ENCODE measurements at places on chromosomes 4 and X.
A peak's percentile ranks its signal among the peaks of the same experiment; 100 is the strongest.

DNA sequence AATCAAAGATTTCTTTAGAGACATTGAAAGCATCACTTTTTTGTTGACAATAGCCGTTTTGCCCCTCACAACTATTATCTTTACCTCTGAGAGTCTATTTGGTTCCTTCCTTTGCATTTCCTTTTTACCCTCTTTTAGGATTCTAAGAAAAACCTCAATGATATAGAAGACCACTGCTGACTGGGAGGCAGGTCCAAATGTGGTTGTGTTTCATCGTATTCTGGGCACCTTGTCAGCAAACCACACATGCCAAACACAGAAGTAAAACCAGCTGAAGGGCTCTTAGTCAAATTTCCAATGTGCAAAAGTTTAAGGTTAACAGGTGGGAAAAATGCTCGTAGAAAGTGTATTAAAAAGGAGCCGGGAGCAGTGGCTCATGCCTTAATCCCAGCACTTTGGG is 5.1 kb upstream of the PRMT9 start:
- no peak for DNase-seq

DNA sequence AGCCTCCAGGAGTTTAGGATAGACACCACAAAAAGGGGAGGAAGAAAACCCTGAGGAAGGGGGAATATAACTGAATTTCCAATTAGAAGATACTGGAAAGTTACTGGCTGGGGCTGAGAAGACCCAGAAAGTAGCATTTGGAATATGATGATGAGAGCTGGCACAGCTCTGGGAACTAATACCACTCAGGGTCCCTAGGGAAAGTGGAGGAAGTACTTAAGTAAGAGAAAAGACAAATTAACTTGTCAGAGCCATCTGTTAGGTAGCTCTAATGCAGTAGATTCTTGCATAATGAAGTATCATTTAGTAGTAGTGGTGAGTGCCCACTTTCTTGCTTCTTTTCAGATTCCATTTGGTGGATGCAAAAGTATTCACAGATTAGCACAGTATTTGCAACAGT is 90.8 kb upstream of the TSPAN5 start:
- DNase-seq: no peak

DNA sequence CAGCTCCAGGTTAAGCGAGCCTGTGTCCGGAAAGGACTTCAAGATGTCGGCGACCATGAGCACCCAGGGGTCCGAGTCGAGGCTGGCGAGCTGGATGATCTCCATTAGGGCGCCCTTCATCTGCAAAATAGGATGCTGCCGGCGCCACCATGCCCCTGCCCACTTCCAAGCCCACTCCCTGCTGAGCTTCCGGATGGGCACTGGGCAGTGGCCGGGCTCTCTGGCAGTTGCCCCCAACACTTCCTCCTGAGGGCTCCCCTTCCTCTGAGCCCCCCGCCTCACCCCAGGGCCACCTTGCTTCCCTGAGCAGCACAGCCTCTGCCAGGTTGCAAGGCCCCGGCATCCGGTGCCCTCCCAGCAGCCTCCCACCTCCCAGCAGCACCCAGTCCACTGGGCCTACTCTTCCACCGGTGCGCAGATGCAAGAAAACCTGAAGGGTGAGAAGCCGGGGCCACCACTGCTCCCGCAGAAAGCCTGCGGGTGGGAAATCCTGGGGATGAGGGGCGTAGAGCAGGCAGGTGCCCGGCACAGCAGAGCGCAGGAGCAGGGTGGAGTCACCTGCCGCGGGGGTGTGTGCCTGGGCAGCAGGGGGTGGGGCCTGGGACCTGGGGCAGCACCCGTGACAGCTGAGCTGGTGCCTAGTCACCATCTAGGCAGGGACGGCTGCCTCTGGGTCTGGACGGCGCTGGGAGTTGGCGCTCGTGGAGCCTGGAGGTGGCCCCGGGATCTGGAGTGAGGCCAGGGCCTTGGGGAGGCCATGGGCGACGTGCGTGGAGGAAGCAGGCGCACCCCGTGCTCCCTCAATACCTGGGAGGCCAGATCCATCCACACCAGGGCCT is 17.0 kb downstream of the NELFA start:
- no peak for DNase-seq

DNA sequence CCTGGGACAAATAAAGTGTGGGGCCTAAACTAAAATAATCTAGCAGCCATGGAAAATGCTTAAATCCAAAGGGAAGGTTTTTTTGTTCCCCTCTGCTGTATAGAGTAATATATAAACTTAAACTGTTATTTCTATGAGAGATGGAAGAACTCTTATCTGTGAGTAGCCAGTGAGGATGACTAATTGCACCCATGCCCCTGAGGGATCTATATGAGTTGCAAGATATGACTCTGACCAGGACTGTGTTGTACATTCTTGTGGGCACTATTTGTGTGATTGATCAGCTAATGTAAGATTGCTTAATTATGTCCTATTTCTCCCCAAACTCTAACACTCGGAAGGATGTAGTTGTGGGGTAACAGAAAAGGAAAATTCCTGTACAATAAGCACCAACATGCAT is 35.2 kb upstream of the AMBN start:
- DNase-seq: no peak

GRCh38 chrX:37796310-37796709 is 16.5 kb downstream of the CYBB start:
- DNase-seq: no peak

DNA sequence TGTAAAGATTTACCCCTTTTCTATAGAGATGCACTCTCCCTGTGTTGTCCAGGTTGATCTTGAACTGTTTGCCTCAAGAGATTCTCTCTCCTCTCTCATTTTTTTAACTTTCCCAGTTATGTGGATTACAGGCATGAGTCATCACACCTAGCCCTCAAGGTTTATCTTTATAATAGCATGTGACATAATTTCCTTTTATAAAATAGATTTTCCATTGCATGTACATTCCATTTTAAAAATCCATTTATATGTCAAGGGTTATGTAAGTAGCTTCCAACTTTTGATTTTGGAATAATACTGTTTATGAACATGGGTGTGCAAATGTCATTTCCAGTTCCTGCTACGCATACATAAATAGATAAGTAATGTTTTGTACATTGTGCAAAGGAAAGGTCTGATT is 20.6 kb downstream of the ZNF721 start:
- DNase-seq: no peak

DNA sequence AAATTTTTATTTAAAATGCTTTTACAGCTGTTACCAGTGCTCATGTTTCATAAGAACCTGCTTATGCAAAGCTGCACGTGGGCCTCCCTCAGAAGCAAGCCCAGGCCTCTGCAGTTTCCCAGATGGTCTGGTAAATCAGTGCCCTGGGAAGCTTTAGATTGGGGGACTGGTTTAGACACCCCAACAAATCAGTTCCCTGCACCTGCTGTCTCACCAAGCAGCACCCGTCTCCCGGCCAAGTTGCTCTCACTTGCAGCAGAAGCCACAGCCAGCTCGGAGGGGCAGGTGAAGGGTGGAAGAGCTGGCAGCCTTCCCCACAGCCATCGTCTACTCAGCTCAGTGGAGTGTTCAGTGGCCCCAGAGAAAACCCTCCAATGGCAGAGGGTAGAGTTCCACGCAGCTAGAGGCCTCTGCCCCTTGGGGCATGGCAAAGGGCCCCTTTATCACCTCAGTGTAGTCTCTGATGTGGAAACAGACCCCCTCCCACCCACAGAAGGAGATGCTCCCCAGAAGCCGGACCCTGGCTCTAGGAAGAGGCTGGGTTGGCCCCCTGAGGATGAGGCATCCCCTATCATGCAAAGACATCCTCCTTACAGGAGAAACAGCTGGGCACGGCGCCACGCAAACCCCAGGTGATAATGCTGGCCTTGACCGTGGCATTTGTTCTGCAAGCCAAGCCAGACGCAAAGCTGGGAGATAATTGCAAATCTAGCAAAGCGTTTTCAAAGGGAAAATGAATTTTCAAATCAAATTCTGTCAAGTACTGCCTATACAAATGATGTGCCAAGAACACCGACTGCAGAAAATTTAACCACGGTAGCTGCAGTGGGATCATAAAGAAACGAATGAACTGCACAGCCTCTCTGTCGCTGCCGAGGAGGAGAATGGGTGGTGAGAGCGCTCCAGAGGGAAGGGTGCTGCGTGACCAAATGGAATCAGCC is 51.9 kb downstream of the ZFYVE28 start:
- no peak for DNase-seq

- peak; percentile 23 for DNase-seq
These were observed 128.1 kb downstream of the LAS1L start for GRCh38 chrX:65406532-65406931.

- DNase-seq: no peak
These were observed 6.9 kb downstream of the CTBP1 start for GRCh38 chr4:1241936-1242505.

- DNase-seq: no peak
These were observed 194.4 kb upstream of the LDB2 start for GRCh38 chr4:17092736-17093437.

- DNase-seq: peak; percentile 78
These were observed 30.6 kb upstream of the IL9R start for GRCh38 chrX:155966876-155967275.

DNA sequence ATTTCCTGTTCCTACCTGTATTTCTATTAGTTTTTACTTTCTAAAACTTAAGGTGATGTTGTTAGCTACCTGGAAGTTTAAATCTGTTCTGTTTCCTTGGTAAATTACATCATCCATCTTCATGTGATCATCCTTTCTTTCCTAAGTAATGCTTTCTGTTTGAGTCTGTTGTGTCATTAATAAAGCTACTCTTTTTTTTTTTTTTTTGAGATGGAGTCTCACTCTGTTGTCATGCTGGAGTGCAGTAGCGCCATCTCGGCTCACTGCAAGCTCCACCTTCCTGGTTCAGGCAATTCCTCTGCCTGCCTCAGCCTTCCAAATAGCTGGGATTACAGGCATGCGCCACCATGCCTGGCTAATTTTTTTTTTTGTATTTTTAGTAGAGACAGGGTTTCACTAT is 73.3 kb downstream of the FIP1L1 start:
- peak; percentile 43 for DNase-seq

DNA sequence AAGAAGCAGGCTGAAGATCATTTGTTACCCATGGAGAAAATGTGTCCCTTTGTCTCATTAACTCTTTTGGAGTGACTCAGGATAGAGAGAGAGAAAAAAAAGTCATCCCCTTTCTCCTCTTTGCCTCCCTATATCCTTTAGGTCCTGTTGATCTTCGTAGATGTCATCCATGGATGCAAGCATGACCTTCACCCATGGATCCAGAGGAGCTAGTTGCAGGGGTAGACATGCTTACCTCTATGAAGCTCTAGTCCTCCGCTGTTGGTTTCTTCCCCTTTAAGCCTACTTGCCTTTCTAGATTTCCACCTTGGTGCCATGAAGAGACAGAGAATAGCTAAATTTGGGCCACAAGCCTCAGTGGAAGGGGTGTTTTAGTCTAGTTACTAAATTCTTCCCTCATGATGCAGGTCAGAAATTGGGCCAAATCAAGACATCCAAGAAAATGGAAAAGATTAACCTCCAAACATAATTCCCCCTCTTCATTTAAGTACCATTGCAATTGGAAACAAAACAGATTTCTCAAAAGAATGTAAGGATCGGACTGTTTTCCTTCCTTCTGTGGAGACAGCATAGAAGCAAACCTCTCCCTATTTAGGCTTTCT is 178.4 kb downstream of the TECRL start:
- peak; percentile 49 for DNase-seq

GRCh38 chr4:141541851-141542250 is 94.5 kb upstream of the IL15 start:
- no peak for DNase-seq

- DNase-seq: no peak
These were observed 31.6 kb upstream of the PPARGC1A start for GRCh38 chr4:23921447-23921845.

DNA sequence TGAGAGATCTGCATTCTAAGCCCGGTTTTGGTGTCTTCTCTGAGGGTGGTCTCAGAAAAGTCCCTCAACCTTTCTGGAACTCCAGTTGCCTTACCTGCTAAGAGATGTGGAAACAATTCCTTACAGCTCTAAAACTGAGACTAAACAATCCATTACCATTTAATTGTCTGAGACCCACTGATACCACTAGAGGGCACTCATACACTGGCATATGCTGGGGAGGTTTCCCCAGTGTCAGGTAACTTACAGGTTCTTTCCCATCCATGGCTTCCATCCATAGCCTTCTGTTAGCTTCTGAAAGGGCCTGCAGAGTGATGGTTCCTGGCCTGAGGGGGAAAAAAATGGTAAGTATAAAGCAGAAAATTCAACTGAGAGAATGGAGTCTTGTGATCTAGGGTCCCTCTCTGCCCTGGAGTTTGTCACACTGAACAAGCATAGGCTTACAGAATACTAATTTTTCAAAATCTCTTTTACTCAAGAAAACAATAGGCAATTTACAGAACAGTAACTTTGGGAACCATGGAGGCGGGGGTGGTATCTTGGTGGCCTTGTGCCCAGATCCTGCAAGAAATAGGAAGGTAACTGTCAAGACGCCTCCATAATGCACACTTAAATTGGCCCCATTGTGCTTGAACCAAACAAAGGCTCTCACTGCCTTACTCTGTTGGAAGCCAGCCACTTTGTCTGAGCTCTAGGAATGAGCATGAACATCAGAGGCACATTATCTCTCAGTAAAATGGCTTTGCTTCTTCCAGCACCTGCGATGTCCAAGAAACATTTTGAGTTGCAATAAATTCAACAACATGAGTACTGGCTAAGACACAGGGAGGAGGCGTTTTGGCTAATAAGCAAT is 236.1 kb downstream of the OPHN1 start:
- peak; percentile 68 for DNase-seq

DNA sequence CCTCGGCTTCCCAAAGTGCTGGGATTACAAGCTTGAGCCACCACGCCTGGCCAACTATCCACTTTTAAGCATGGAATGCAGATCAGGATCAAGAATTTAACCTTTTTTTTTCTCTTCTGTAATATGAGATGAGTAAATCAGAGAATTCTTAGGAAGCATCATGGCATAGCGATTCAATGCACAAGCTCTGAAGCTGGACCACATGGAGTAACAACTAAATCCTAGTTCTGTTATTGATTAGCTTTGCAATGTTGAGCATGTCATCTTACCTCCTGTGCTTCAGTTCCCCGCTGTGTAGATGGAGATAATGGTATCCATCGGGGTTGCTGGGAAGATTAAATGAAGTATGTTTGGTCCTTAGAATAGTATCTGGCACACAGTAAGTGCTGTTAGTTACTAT is 1.9 kb upstream of the SNX25 start:
- DNase-seq: peak; percentile 56

DNA sequence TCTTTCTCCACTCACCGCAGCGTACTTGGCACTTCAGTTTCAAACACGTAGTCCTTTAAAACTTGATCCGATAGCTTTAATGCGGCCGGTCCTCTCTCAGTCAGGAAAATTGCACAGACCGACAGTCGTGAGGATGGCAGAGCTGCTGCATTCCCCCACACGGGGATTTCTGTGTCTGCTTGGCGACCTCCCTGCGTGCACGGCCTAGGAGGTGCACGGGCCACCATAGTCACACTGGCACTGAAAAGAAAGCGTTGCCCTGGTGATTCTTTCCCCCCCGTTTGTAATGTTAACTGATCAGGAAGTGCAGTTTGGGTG is 10.3 kb downstream of the AKAP17A start:
- no peak for DNase-seq

GRCh38 chrX:105323928-105324327 is 103.4 kb upstream of the TEX13A start:
- peak; percentile 6 for DNase-seq

GRCh38 chrX:23435108-23435507 is 100.5 kb downstream of the PTCHD1 start:
- DNase-seq: peak; percentile 1
